ENCODE measurements at places on chromosomes 4 and X. TPM values are rescaled to one million over a fixed set of nuclear protein-coding genes. Genes with fewer than 3 reads are reported as not detected.

- no peaks in the 10 kb centered on the region for H3K27me3 ChIP-seq
- no peak overlapping the region for H3K27ac ChIP-seq
- DNase-seq: no peak
- H3K36me3 ChIP-seq: no peaks in the 10 kb centered on the region
- no peak overlapping the region for H3K4me3 ChIP-seq
Observed at GRCh38 chr4:20859097-20859781, 159.0 kb downstream of the PACRGL start.

- no peak overlapping the region for H3K27ac ChIP-seq
- no peaks in the 10 kb centered on the region for H3K27me3 ChIP-seq
- H3K4me3 ChIP-seq: no peak overlapping the region
- H3K36me3 ChIP-seq: peaks cover 26% of the 10 kb centered on the region
- peaks cover 43% of the 10 kb centered on the region for H3K4me1 ChIP-seq
Observed at GRCh38 chrX:24204958-24205357, 55.4 kb downstream of the ZFX start.

The GLOD5 gene
- not detected for total RNA-seq

DNA sequence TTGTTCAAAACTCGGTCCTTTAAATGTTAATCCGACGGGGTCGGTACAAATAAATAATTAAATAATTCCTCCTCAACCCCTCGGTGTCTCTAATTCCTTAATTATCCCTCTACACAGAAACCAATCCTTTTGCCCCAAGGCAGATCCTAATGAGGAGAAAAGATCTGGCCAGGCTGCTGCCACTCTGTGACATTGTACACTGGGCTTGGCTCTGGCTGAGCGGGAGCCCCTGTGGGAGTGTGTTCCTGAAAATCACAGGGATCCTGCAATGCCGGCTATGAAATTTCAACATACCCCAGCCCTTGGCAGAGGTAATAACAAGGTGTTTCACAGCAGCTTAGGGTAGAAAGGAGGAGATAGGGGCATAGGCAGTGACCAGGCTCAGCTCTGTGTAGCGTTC lies 96.0 kb downstream of the DHRSX start:
- H3K27ac ChIP-seq: no peak overlapping the region
- no peak overlapping the region for H3K4me3 ChIP-seq
- peaks cover 38% of the 10 kb centered on the region for H3K36me3 ChIP-seq
- peaks cover 27% of the 10 kb centered on the region for H3K4me1 ChIP-seq
- DNase-seq: no peak

The POU3F4 gene
- total RNA-seq: not detected

DNA sequence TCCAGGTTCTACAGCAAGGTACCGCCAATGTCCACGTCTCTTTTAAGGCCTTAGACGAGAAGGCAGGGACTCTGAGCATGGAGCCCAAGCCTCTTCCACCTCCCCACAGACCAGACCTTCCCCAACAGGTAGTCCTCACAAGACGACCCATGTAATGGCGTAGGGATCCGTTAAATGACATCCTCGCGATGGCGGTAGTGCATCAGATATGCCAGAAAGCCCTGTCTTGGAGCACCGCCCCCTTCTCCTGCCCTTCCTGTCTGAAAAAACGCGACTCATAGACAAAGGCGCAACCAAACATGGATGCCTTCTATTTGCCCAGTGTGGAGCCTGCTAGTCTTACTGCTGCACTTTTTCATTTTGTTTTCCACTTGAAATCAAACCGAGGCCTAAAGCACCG lies 185.4 kb downstream of the OR13H1 start:
- no peak for DNase-seq
- H3K4me1 ChIP-seq: no peaks in the 10 kb centered on the region
- no peaks in the 10 kb centered on the region for H3K27me3 ChIP-seq
- no peak overlapping the region for H3K4me3 ChIP-seq
- no peaks in the 10 kb centered on the region for H3K36me3 ChIP-seq

GRCh38 chr4:150173432-150173861 lies 95.2 kb downstream of the DCLK2 start:
- H3K36me3 ChIP-seq: no peaks in the 10 kb centered on the region
- DNase-seq: no peak
- H3K4me3 ChIP-seq: no peak overlapping the region
- no peaks in the 10 kb centered on the region for H3K27me3 ChIP-seq
- peaks cover 52% of the 10 kb centered on the region for H3K4me1 ChIP-seq
- H3K27ac ChIP-seq: peak overlapping the region; percentile 74

DNA sequence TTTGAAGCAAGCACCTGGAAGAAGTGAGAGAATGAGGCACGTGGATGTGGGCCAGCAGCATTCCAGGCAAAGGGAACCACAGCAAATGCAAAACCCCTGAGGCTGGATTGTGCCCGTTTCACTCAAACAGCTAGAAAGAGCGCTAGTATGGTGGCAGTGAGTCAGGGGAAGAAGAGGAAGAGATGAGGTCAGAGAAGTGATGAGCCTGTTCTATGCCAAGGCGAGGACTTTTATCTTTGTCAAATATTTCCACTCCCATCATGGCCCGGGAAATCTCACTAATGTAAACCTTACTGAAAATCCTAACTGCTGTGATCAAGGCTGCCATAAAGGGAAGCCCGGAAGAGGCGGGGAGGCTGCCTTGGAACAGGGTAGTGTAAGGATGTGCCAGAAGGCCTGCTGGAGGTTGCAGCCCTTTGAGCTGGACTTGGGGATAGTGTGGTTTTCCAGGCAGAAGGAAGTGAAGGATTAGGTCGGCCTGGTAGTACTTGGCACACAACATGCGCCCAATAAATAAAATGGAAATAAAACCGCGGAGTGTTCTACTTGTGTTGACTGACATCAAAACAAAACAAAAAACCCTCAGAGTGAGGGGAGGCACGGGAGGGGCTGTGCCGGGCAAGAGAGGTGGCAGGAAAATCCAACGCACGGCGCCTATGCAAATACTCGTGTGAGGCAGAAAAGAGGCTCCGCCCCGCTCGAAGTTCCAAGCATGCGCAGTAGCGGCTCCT lies 1.2 kb upstream of the CDK16 start:
- peak; percentile 21 for DNase-seq
- H3K36me3 ChIP-seq: peaks cover 32% of the 10 kb centered on the region
- no peaks in the 10 kb centered on the region for H3K27me3 ChIP-seq

GRCh38 chr4:133147921-133148689 lies 989 bp upstream of the PCDH10 start:
- no peak overlapping the region for H3K27ac ChIP-seq
- DNase-seq: no peak
- no peaks in the 10 kb centered on the region for H3K36me3 ChIP-seq
- peaks cover 93% of the 10 kb centered on the region for H3K27me3 ChIP-seq
- peaks cover 69% of the 10 kb centered on the region for H3K4me1 ChIP-seq
- H3K4me3 ChIP-seq: peak overlapping the region; percentile 62

DNA sequence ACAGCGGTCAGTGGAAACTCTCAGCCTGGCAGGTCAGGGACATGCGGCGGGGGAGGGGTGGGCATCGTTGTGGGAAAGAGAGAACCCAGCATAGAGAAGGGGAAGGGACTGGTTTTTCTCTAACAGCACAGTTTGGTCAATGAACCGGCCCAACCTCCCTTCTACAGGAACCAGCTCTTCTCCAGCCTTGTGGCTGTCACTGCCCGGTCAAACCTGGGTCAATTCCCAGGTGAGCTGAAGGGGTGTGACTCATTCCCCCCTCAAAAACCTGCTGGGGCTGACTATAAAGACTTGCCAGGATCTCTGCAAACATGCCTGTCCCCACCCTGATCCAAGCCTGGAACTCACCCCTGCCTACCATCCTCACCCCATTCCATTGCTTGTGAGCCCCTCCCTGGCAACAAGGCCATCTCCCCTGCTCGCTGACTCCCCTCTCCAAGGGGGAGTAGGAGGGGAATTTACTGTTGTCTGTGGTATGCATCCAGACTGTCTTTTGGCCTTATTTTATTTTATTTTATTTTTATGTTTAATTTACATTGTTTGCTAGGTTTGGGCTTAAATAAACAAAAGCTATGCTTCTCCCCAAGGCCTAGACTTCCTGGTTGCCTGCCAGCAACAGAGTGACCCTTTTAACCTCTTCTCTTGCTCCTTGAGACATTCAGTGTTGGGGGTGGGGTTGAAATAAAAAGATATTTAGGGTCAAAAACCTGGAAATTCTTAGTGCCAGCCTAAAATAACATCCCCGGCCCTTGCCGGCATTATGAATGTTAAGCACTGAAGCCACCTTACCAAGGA lies 49.6 kb downstream of the TSC22D3 start:
- H3K36me3 ChIP-seq: no peaks in the 10 kb centered on the region
- no peaks in the 10 kb centered on the region for H3K27me3 ChIP-seq
- no peak overlapping the region for H3K4me3 ChIP-seq
- H3K4me1 ChIP-seq: peaks cover 74% of the 10 kb centered on the region
- DNase-seq: no peak

The RASSF6 gene
- not detected for total RNA-seq

The GABRQ gene
- total RNA-seq: not detected

DNA sequence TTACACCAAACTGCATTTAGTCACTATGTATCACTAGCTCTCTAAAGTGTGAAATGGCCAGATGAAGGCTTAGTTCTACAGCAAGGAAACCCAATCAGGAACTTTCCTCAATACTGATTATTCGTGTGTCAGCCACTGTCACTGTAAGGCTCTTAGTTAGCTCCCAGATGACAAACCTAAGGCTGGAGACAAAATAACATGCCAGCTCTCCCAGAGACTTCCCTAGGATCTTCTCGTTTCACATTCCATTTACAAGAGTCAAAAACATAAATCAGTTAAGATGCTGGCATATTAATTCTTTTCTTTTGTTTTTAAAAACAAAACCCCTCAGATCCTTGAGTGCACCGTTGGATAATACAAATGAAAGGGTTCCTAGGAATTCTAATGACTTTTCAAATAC lies 88.2 kb upstream of the TFDP3 start:
- H3K4me3 ChIP-seq: no peak overlapping the region
- no peak for DNase-seq
- no peaks in the 10 kb centered on the region for H3K27me3 ChIP-seq
- H3K4me1 ChIP-seq: no peaks in the 10 kb centered on the region

GRCh38 chrX:41003506-41004270 lies 81.6 kb upstream of the USP9X start:
- no peak for DNase-seq
- H3K27ac ChIP-seq: no peak overlapping the region
- no peaks in the 10 kb centered on the region for H3K27me3 ChIP-seq
- no peak overlapping the region for H3K4me3 ChIP-seq
- H3K36me3 ChIP-seq: no peaks in the 10 kb centered on the region

The TMEM144 gene
- total RNA-seq: 11.4 TPM

GRCh38 chr4:74262522-74262921 lies 45.7 kb upstream of the EPGN start:
- H3K4me1 ChIP-seq: peaks cover 8% of the 10 kb centered on the region
- no peaks in the 10 kb centered on the region for H3K36me3 ChIP-seq
- H3K27ac ChIP-seq: no peak overlapping the region

The NPY2R gene
- total RNA-seq: not detected

GRCh38 chrX:14927401-14927800 lies 54.2 kb downstream of the MOSPD2 start:
- no peaks in the 10 kb centered on the region for H3K4me1 ChIP-seq
- no peak overlapping the region for H3K27ac ChIP-seq
- no peaks in the 10 kb centered on the region for H3K36me3 ChIP-seq
- no peak for DNase-seq
- H3K4me3 ChIP-seq: no peak overlapping the region

DNA sequence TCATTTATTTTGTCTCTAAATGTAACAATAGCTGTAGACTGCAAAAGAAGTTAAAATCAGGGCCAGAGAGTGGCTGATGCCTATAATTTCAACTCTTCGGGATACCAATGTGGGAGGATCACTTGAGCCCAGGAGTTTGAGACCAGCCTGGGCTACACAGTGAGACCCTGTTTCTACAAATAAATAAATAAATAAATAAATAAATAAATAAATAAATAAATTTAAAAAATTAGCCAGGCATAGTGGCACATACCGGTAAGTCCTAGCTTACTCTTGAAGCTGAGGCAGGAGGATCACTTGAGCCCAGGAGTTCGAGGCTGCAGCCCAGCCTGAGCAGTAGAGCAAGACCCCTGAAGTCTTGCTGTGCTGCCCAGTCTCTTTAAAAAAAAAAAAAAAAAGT lies 79.1 kb downstream of the WWC2 start:
- DNase-seq: no peak
- H3K4me3 ChIP-seq: no peak overlapping the region
- H3K27ac ChIP-seq: no peak overlapping the region

DNA sequence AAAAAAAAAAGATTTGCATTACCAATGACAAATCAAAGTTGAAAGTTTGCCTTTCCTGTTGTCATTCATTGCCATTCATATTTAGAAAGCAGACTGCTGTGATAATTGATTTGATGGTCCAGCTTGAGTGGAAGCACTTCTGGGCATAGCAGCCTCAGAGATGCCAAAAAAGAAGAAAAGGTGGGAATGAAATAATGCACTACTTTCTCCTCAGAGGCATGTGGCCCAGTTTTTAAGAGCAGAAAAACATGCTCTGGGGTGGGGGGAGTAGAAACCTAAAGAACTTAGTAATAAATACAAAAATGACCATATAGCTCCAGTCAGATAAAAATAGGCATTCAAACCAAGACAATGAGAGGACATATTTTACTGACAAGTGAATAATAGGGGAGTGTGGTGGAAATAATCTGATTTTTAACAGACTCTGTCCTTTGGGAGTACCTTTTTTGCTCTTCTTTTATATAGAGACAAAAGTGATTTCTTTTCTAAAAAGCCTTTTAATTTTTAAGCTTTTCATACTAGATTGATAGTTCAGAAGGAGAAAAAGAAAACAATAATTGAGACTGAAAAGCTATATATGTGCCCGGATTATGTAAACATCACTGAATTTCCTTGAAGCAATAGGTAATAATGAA lies 599.1 kb downstream of the RPA4 start:
- H3K36me3 ChIP-seq: no peaks in the 10 kb centered on the region
- H3K27ac ChIP-seq: no peak overlapping the region
- no peak for DNase-seq
- no peaks in the 10 kb centered on the region for H3K27me3 ChIP-seq
- H3K4me1 ChIP-seq: no peaks in the 10 kb centered on the region

GRCh38 chr4:109424093-109424841 lies 9.3 kb upstream of the SEC24B start:
- H3K4me3 ChIP-seq: no peak overlapping the region
- peaks cover 5% of the 10 kb centered on the region for H3K4me1 ChIP-seq
- H3K27ac ChIP-seq: no peak overlapping the region

DNA sequence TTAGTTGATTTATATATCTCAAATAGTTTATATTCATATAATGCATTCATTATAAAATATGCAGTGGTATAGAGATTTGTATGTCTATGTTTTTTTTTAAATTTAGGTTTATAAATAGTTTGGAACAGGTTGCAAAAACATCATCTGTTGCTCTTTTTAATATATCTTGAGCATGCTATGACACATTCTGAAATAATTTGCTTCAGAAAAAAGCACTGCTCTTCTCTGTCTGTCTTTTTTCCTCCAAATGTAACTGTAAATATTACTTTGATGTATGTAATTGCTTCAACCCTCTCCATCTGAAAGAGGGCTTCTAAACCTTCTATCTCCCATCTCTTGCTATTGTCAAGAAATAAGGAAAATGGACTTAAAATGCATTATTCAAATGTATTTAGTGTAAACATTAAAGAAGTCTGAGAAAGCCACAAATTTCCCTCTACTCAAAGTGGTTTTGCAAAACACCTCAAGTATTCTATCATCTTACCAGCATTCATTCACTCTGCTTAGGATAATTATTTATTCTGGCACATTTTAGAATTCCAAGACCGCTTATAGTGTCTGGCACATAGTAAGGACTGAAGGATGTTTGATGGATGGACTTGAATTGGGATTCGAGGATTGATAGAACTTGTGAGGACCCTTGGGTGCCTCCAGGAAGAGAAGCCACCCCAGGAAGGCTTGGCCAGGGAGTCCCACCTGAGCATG lies 87.8 kb downstream of the CLNK start:
- no peak for DNase-seq
- no peaks in the 10 kb centered on the region for H3K4me1 ChIP-seq
- no peaks in the 10 kb centered on the region for H3K36me3 ChIP-seq
- H3K27me3 ChIP-seq: peaks cover 17% of the 10 kb centered on the region
- H3K27ac ChIP-seq: no peak overlapping the region
